ENCODE measurements at places on chromosomes 7 and 10.

DNA sequence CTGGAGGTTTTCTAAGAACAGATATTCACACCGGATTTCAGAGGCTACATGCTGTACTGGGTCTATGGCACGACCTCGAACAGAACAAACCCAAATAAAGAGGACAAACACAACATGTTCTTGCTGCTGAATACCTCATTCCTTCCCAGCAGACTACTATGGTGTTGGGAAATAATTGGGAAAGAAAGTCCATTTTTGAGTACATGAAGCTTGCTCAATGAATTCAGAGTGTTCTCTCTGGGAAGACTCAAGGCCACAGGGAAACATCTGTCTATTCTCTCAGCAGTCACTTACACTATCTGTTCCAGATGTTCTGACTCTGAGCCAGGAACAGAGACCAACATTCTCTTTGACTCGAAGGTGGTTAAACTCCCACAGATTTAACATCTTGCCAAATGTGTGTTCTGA lies 30.9 kb downstream of the LAMB1 start:
- no peak for DNase-seq

- DNase-seq, result no peak
These were observed 63.8 kb downstream of the PALS2 start for GRCh38 chr7:24637021-24637420.

GRCh38 chr10:64396105-64396708 lies 875.0 kb downstream of the REEP3 start:
- no peak for DNase-seq

GRCh38 chr7:54798530-54798929 lies 39.5 kb upstream of the SEC61G start:
- DNase-seq, result no peak

- no peak for DNase-seq
These were observed 333 bp downstream of the SMNDC1 start for GRCh38 chr10:110304394-110304779.

- DNase-seq, result no peak
These were observed 349.2 kb downstream of the RNLS start for GRCh38 chr10:88233870-88234269.

GRCh38 chr10:96878057-96878456 lies 46.0 kb downstream of the LCOR start:
- DNase-seq, result no peak

DNA sequence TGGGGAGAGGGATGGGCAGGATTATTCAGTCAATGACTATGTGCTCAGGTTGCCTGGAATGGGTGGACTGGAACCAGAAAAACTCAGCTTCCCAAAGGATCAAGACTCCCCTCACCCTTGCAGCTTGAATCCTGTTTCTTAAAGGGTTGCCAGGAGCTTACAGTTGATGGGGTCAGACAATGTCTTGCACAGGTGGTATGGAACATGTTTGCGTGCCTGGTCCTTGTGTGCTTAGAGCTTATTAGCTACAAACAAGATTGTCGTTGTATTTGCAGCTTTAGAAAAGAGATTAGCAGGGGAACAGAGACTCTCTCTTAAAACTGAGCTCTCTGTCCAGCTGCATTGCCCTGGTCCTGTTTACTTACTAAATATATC lies 56.9 kb downstream of the PRR15 start:
- DNase-seq, result no peak

GRCh38 chr10:99777918-99778714 lies 4.3 kb upstream of the ABCC2 start:
- DNase-seq, result no peak

GRCh38 chr10:58414270-58415041 lies 29.2 kb downstream of the TFAM start:
- no peak for DNase-seq

- DNase-seq, result no peak
These were observed 8.4 kb downstream of the TCF7L2 start for GRCh38 chr10:112958275-112958995.

GRCh38 chr10:2925631-2926030 lies 141.7 kb upstream of the PFKP start:
- no peak for DNase-seq

DNA sequence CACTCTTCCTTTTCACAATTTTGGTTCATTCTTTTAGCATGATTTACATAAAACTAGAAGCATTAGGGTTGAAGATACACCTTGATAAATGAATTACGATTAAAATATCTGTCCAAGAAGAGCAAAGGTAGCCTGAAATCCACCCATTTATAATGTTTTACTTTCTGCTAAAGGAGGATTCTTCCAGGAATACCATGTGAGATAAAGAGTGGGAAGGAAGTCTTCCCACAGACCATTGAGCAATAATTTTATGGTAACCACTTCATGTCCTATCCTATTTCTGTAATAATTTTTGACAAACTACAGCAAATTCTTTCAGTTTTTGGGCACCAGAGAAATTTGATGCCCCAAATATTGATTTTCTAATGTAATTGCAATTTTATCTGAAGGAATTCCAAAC lies 150.6 kb upstream of the STEAP4 start:
- DNase-seq, result no peak

- no peak for DNase-seq
These were observed 3.6 kb downstream of the ARL3 start for GRCh38 chr10:102710609-102711008.

- peak; percentile 1 for DNase-seq
These were observed 172.9 kb downstream of the LRRC4 start for GRCh38 chr7:127858091-127858914.

DNA sequence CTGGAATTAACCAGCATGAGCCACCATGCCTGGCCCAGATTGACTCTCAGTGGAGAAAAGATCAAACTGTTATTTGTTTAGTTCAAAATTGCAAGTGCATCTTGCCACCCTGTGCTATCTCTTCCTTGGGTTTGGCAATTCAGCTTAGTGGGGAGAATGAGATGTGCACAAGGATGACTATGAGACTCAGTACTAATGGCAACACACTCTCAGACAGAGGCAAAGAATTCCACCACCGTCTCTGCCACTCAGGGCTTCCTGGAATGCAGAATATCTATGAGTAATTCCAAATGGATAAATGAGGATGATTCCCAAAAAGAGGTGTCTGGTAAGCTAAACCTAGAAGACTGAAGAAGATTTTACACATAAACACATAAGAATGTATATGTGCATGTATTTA lies 525.8 kb downstream of the NRG3 start:
- no peak for DNase-seq

- DNase-seq, result no peak
These were observed 70.9 kb upstream of the AMPH start for GRCh38 chr7:38702002-38702535.

- no peak for DNase-seq
These were observed 45.5 kb downstream of the CAMK2B start for GRCh38 chr7:44279731-44280505.

DNA sequence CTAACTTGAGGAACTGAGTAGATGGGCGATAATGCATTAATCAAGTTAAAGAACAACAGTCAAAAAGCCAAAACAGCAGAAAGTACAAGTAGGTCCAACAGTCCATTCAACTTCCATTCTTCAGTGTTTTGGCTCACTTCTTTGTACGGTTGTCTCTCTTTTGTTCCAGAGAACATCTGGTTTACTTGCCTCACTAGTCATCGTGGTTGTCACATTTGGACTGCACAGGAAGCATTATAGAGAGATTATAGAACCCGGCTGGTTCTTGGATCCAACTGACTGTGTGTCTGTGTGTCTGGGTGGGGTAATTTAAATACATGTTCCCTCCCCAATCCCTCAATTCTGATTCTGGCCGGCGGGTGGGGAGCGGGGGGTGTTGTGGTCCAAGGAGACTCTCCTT lies 1.8 kb upstream of the CEP41 start:
- no peak for DNase-seq

- DNase-seq, result no peak
These were observed 10.1 kb downstream of the STK17A start for GRCh38 chr7:43593010-43593409.

- no peak for DNase-seq
These were observed 407.4 kb downstream of the KCNMA1 start for GRCh38 chr10:77230194-77230593.

- no peak for DNase-seq
These were observed 21.3 kb downstream of the MDH2 start for GRCh38 chr7:76069238-76069638.

GRCh38 chr10:52533986-52534385 lies 219.9 kb downstream of the DKK1 start:
- DNase-seq, result no peak

DNA sequence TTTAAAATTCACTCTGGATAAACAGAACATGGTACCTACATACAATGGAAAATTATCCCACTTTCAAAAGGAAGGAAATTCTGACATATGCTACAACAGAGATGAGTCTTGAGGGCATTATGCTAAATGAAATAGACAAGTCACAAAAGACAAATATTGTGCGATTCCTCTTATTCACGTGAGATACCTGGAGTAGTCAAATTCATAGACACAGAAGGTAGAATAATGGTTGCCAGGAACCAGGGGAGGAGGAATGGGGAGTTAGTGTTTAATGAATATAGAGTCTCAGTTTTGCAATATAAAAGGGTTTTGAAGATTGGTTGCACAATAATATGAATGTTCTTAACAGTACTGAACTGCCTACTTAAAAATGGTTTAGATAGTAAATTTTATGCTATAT lies 69.8 kb upstream of the WAC start:
- DNase-seq, result no peak

- no peak for DNase-seq
These were observed 37.3 kb downstream of the ZCCHC24 start for GRCh38 chr10:79407811-79408795.
